Activated CD4-positive, alpha-beta T cell treated with anti-CD3 and anti-CD28 coated beads, Interleukin-2, amount 10 ng/mL, durations not matched to agents 7 days and 5 days (primary cell): ENCODE measurements at places on chromosomes 4 and X. TPM values are rescaled to one million over a fixed set of nuclear protein-coding genes. Genes with fewer than 3 reads are reported as not detected.

Gene SEPTIN11
- 23.4 TPM for total RNA-seq

Gene LIMCH1
- not detected for total RNA-seq

GRCh38 chr4:125041372-125041930, 273.3 kb upstream of the FAT4 start:
- no peak overlapping the region for H3K4me3 ChIP-seq
- no peaks in the 10 kb centered on the region for H3K36me3 ChIP-seq
- H3K27ac ChIP-seq = no peak overlapping the region
- no peaks in the 10 kb centered on the region for H3K27me3 ChIP-seq
- no peaks in the 10 kb centered on the region for H3K4me1 ChIP-seq
- DNase-seq = no peak

DNA sequence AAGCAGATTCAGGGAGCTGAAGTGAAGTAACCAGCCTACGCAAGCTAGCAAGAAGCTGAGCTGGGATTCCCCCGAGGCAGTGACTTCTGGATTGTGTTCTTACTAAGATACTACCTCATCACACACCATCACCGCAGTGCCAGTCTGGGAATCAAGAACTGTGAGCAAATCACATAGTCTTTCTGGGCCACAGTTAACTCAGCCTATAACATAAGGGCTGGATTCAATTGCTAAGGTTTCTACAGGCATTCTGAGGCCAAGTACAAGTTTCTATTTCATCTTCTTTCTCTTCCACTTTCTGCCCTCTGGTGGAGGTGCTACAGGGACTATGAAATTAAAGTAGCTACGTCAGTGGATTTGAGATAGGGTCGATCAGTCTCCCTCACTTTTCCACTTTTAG, 1.4 kb upstream of the CORIN start:
- DNase-seq = peak; percentile 41
- H3K27ac ChIP-seq = no peak overlapping the region
- H3K4me1 ChIP-seq = peaks cover 24% of the 10 kb centered on the region
- H3K4me3 ChIP-seq = no peak overlapping the region
- H3K27me3 ChIP-seq = peaks cover 12% of the 10 kb centered on the region
- peaks cover 7% of the 10 kb centered on the region for H3K36me3 ChIP-seq

DNA sequence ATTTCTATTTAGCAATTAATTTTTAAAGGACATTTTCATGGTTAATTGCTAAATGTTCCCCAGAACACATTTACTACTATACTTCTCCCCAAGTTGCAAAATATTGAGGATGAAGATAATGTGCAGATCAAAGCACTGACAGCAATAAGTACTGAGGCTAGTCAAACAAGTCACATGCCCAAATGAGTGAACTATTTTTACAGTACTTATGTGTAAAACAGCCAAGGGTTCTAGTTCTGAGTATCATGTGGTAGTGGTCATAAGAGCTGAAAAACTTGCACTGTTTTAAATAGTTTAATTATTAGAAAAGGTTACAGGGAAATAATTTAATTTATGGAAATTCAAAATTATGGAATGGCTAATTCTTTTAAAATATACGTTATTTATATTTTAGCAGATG, 3.8 kb downstream of the GALNTL6 start:
- H3K4me1 ChIP-seq = peaks cover 1% of the 10 kb centered on the region

- no peaks in the 10 kb centered on the region for H3K4me1 ChIP-seq
- DNase-seq = no peak
- no peak overlapping the region for H3K27ac ChIP-seq
- no peak overlapping the region for H3K4me3 ChIP-seq
- H3K36me3 ChIP-seq = no peaks in the 10 kb centered on the region
These were observed 57.6 kb downstream of the MAPK10 start for GRCh38 chr4:86302251-86302650.

Gene PRICKLE3
- total RNA-seq = 13.7 TPM

DNA sequence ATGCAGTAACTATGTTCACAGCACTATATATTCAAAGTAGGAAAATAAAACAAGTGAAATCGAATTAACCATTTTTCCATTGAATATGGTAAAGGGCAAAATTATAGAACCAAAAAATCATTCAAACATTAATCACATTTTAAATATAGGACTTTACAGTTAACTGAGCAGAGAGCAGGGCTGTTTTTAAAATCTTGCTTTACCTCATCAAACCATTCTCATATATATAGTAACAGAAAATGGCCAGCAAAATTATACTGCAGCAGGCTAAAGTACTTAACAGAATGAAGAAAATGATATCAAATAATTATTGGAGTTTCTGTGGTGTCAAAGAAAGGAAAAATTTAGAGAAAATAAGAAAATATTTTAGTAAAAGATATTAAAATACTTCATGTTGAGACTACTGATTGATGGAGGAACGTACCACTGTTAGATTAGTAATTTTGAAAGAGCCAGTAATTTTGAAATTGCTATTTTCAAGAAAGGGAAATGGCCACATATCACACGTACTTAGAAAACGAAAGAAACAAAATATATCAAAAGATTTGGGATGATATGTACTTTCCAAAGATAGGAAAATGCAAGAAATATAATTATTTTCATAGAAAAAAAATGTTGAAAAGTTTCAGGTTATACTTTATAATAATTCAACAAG, 813.7 kb downstream of the DMD start:
- no peak for DNase-seq
- H3K27ac ChIP-seq = no peak overlapping the region
- no peaks in the 10 kb centered on the region for H3K27me3 ChIP-seq

GRCh38 chr4:575281-576141, 584 bp downstream of the TMEM271 start:
- no peak for DNase-seq
- H3K27me3 ChIP-seq = peaks cover 44% of the 10 kb centered on the region
- no peak overlapping the region for H3K4me3 ChIP-seq
- H3K4me1 ChIP-seq = peaks cover 8% of the 10 kb centered on the region
- H3K36me3 ChIP-seq = peaks cover 8% of the 10 kb centered on the region
- H3K27ac ChIP-seq = no peak overlapping the region

Gene PNMA6E
- total RNA-seq = not detected

Gene FHIP1A
- not detected for total RNA-seq

GRCh38 chr4:14583331-14583730, 418.9 kb upstream of the CPEB2 start:
- DNase-seq = no peak
- peaks cover 2% of the 10 kb centered on the region for H3K27me3 ChIP-seq

Gene SH2D1A
- 64.4 TPM for total RNA-seq

GRCh38 chr4:113049421-113050370, at the start of gene ANK2:
ANK2 (plus strand) TSS chr4:113049653; CDS start chr4:113049729, 76 bp downstream.
- H3K4me1 ChIP-seq = no peaks in the 10 kb centered on the region
- H3K27ac ChIP-seq = no peak within 1 kb of the TSS
- DNase-seq = no peak
- no peaks in the 10 kb centered on the region for H3K27me3 ChIP-seq

- H3K4me1 ChIP-seq = peaks cover 2% of the 10 kb centered on the region
- no peaks in the 10 kb centered on the region for H3K27me3 ChIP-seq
- no peak overlapping the region for H3K4me3 ChIP-seq
- no peaks in the 10 kb centered on the region for H3K36me3 ChIP-seq
These were observed 81.0 kb upstream of the STIM2 start for GRCh38 chr4:26779674-26780073.

GRCh38 chr4:38491854-38492478, 172.0 kb upstream of the KLF3 start:
- no peak overlapping the region for H3K4me3 ChIP-seq
- DNase-seq = no peak
- peaks cover 2% of the 10 kb centered on the region for H3K36me3 ChIP-seq
- H3K27me3 ChIP-seq = peaks cover 4% of the 10 kb centered on the region

DNA sequence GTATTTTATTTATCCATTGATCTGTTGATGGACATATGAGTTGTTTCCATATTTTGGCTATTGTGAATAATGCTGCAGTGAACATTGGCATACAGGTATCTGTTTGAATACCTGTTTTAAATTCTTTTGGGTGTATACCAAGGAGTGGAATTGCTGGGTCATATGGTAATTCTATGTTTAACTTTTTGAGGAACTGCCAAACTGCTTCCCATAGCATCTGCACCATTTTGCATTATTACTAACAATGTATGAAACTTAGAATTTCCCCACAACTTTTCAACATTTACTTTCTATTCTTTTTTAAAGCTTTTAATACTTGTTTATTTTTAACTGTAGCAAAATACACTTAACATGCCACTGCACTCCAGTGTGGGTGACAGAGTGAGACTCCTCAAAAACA, 57.0 kb upstream of the MSN start:
- H3K4me1 ChIP-seq = peaks cover 32% of the 10 kb centered on the region
- no peak overlapping the region for H3K4me3 ChIP-seq
- no peak overlapping the region for H3K27ac ChIP-seq

Gene PLAC8
- total RNA-seq = 395 TPM

- H3K4me3 ChIP-seq = no peak overlapping the region
- H3K36me3 ChIP-seq = no peaks in the 10 kb centered on the region
- H3K27ac ChIP-seq = no peak overlapping the region
- H3K27me3 ChIP-seq = no peaks in the 10 kb centered on the region
- H3K4me1 ChIP-seq = no peaks in the 10 kb centered on the region
- no peak for DNase-seq
These were observed 285.5 kb downstream of the CRLF2 start for GRCh38 chrX:926991-927390.

GRCh38 chr4:86959588-86960500, 25.0 kb downstream of the AFF1 start:
- no peaks in the 10 kb centered on the region for H3K27me3 ChIP-seq
- H3K4me1 ChIP-seq = peaks cover 44% of the 10 kb centered on the region
- H3K27ac ChIP-seq = no peak overlapping the region
- peaks cover 37% of the 10 kb centered on the region for H3K36me3 ChIP-seq

DNA sequence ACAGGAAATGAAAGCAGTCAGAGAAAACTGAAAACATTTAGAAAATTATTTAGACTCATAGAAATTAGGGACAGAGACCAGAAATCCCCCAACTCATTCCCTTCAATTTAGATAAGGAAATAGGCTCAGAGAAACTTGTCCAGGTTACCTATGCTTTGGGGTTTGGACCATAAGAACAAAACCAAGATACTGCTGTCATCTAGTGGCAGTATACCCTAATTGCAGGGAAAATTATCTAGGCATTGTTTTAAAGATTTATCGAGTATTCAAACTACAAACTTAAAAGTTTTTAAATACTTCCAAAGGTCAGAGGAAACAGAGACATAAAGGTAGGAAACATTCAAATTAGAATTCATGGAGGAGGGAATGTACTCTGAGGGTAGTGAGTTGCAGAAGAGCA, 67.0 kb upstream of the KLHL13 start:
- no peaks in the 10 kb centered on the region for H3K36me3 ChIP-seq
- no peaks in the 10 kb centered on the region for H3K27me3 ChIP-seq
- no peak overlapping the region for H3K4me3 ChIP-seq
- no peaks in the 10 kb centered on the region for H3K4me1 ChIP-seq

GRCh38 chrX:150982788-150983520, at the start of gene HMGB3:
HMGB3 (plus strand) TSS chrX:150983335; CDS start chrX:150985600, 2,265 bp downstream.
- peaks cover 16% of the 10 kb centered on the region for H3K4me1 ChIP-seq
- peak within 1 kb of the TSS; percentile 69 for H3K4me3 ChIP-seq
- H3K36me3 ChIP-seq = peaks cover 10% of the 10 kb centered on the region
- peak; percentile 88 for DNase-seq

DNA sequence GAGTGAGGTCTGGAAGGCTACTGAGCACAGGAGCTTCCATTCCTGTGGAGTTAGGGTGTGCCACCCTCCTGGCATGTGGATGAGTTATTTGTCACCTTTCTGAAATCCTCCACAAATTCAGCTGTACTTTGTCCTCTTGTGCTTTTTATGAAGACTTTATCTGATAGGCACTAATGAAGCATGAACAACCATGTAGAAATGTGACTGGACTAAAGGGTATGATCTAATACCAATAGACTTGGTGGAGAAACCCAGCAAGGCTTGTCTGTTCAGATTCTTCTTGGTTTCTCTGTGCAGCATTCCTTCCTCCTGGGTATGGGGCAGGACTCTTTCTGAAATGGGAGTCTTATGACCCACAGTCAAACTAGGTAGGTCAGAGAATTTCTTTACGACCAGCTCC, 9.6 kb downstream of the NBDY start:
- DNase-seq = no peak
- no peaks in the 10 kb centered on the region for H3K27me3 ChIP-seq
- H3K4me3 ChIP-seq = no peak overlapping the region
- peaks cover 13% of the 10 kb centered on the region for H3K4me1 ChIP-seq
- H3K27ac ChIP-seq = no peak overlapping the region

GRCh38 chr4:176981551-176981950, 188.8 kb upstream of the VEGFC start:
- no peak overlapping the region for H3K4me3 ChIP-seq

Gene DCAF12L1
- total RNA-seq = not detected
